Endodermal cell (in vitro differentiated cells): ENCODE measurements at places on chromosomes 3 and 15. TPM values are rescaled to one million over a fixed set of nuclear protein-coding genes. Genes with fewer than 3 reads are reported as not detected.

GASK1A gene
- 4.6 to 5.8 TPM (median 5.3 TPM) in 3 replicates for total RNA-seq

CFAP92 gene
- 1.2 and 1.3 TPM in 2 replicates for total RNA-seq

SPATA12 gene
- total RNA-seq = 0.18 TPM in 1 of 2 replicates, not detected in the other

SPRED1 gene
- 45.3 and 50.8 TPM in 2 replicates for total RNA-seq

DUOXA2 gene
- not detected in 2 replicates for total RNA-seq

GABRA5 gene
- 3.8 to 5.7 TPM (median 4.4 TPM) in 3 replicates for total RNA-seq

WNT5A gene
- total RNA-seq = 0.59 to 2.4 TPM (median 1.4 TPM) in 3 replicates

EIF2A gene
- 63.5 to 76.7 TPM (median 65.7 TPM) in 3 replicates for total RNA-seq

DISP2 gene
- total RNA-seq = 0.40 and 0.50 TPM in 2 replicates

SNRPA1 gene
- total RNA-seq = 111 and 121 TPM in 2 replicates

ADGRG7 gene
- total RNA-seq = 0.63 and 0.70 TPM in 2 replicates

DNA sequence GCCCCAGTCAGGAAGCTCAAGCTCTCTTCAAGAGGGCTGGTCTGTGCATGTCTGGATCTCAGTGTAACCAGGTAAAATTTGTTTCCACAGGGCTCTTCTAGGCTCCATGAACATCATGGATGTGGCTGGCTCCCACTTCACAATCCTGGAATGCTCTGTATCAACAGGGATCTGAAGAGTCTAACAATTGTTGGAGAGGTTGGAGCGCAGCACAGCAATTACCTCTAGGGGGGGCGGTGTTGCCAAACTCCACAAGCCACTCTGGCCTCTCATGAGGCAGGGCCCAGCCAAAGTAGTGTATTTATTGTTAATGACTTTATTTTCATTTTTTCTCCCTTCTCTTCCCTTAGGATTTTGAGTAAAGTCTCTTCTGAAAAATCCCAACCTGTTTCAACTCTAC is 6.1 kb upstream of the EIF2B5 start:
- no peak overlapping the region for H3K4me3 ChIP-seq
- H3K27me3 ChIP-seq = peaks cover 5% of the 10 kb centered on the region
- H3K27ac ChIP-seq = no peak overlapping the region

- DNase-seq = peak; percentile 79
- H3K4me1 ChIP-seq = peaks cover 17% of the 10 kb centered on the region
- H3K27ac ChIP-seq = no peak overlapping the region
- H3K36me3 ChIP-seq = peaks cover 97% of the 10 kb centered on the region
- no peak overlapping the region for H3K4me3 ChIP-seq
- H3K27me3 ChIP-seq = no peaks in the 10 kb centered on the region
Measured at GRCh38 chr3:124768812-124769211, 38.6 kb downstream of the UMPS start.

- DNase-seq = no peak
- no peaks in the 10 kb centered on the region for H3K27me3 ChIP-seq
- no peaks in the 10 kb centered on the region for H3K4me1 ChIP-seq
- H3K36me3 ChIP-seq = peaks cover 33% of the 10 kb centered on the region
Measured at GRCh38 chr15:78280319-78281072, 16.1 kb downstream of the DNAJA4 start.

DNA sequence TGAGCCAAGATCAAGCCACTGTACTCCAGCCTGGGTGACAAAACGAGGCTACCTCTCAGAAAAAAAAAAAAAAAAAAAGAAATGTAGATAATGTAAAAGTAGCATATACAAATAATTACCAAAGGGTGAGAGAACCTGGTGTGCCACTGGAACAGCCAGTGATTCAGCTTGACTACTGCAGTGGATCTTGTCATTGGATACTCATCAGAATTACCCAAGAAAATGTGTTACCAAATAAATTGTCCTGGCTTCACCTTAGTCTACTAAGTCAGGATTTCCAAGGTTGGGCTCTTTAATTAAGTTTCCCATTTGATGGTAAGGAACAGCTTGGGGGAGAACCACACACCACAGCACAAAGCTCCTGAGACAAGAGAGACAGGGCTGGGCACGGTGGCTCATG is 1.5 kb downstream of the NICN1 start:
- H3K4me3 ChIP-seq = no peak overlapping the region
- no peak for DNase-seq
- H3K27ac ChIP-seq = no peak overlapping the region
- H3K27me3 ChIP-seq = no peaks in the 10 kb centered on the region

DNA sequence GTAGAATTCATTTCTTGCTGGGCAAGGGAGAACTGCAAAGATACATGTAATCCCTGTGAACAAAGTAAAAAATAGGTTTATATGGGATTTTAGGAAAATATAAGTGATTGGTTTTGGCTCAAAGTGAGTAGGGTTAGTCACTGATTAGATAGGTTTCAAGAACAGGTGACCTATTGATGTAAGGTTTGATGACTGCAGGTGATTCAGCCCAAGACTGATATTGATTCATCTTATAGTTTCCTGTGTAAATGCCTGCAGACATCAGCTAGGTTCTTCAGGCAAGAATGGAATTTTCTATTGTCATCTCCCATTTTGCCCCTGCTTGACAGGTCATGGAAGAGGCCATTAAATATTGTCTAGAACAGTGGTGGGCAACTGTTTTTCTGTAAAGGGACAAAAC is 23.9 kb upstream of the ARID3B start:
- no peak overlapping the region for H3K4me3 ChIP-seq
- DNase-seq = no peak
- no peaks in the 10 kb centered on the region for H3K27me3 ChIP-seq
- no peak overlapping the region for H3K27ac ChIP-seq

- peaks cover 94% of the 10 kb centered on the region for H3K36me3 ChIP-seq
- no peaks in the 10 kb centered on the region for H3K4me1 ChIP-seq
- DNase-seq = no peak
- no peak overlapping the region for H3K27ac ChIP-seq
- no peaks in the 10 kb centered on the region for H3K27me3 ChIP-seq
- no peak overlapping the region for H3K4me3 ChIP-seq
Measured at GRCh38 chr3:196063049-196063448, 18.8 kb downstream of the TFRC start.

DNA sequence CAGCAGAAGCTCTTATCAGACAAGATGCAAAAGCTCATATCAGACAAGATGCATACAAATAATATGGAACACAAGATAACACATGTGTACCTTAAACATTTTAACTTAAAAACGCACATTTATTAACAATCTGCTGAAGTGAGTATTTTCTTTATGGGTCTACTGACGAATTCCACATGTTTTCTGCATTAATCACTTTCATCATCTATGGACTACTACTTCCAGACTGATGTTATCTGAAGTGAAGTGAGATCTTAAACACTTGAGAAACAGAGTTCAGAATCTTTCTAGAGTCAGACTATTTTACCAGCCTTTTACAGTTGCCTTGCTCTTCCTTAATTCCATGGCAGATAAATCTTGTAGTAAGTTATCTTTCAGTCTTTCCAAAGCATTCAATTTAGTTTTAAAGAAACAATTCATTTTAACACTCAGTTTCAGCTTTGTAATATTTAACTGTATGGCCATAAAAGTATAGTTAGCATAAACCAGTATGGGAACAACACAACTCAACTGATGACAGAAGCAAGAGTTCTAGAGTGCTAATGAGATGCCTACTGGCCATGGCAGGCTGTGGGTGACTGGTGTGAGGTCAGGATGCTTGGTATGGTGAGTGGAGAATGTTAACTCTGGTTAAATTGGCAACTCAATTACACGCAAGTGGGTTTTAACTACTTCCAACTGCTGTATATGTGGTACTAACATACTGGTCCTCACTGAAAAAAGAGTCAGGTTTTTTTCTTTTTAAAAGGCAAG is 9.8 kb downstream of the CMTM6 start:
- H3K27me3 ChIP-seq = no peaks in the 10 kb centered on the region
- H3K36me3 ChIP-seq = peaks cover 4% of the 10 kb centered on the region
- no peak for DNase-seq

DNA sequence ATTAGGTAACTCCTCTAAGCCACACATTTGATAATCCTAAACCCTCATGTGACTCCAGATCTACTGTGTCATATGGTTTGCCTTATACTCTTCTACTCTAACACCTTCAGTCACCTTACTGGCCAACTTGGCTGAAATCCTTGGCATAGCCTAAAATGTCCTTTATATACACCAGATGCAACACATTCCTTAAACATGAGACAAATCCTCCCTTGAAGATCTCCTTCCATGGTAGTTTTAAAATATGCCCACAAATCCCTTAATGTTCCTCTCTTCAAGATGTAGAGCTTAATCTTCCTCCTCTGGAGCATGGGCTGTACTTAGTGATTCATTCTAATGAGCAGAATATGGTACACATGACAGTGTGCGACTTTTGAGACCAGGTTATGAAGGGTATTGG is 238.9 kb downstream of the SUCLG2 start:
- H3K4me1 ChIP-seq = no peaks in the 10 kb centered on the region
- no peak overlapping the region for H3K4me3 ChIP-seq
- H3K27ac ChIP-seq = no peak overlapping the region
- no peaks in the 10 kb centered on the region for H3K27me3 ChIP-seq
- DNase-seq = no peak
- H3K36me3 ChIP-seq = no peaks in the 10 kb centered on the region

GRCh38 chr3:56302417-56302816 is 165.8 kb downstream of the ERC2 start:
- no peaks in the 10 kb centered on the region for H3K36me3 ChIP-seq
- H3K27ac ChIP-seq = no peak overlapping the region
- DNase-seq = peak; percentile 45
- H3K4me3 ChIP-seq = no peak overlapping the region

DNA sequence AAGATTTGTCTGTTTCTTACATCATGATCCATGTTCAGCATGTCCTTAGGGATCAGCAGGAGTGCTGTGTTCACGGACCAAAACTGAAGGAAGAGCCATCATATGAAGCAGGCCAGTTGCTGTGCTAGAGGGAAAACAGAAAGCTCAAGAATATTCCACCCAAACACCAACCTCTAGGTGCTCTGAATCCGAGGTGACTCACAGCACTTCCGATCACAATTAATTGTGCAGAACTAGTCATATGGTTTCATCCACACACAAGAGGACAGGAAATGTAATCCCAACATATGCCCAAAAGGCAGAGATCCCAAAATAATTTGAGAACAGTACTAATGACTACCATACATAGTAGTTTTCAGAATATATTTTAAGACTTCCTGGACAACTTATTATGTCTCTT is 257.9 kb upstream of the KCNH8 start:
- H3K4me3 ChIP-seq = no peak overlapping the region
- no peak for DNase-seq
- no peak overlapping the region for H3K27ac ChIP-seq
- no peaks in the 10 kb centered on the region for H3K36me3 ChIP-seq
- H3K4me1 ChIP-seq = no peaks in the 10 kb centered on the region

GRCh38 chr3:150721285-150722130 is 17.8 kb upstream of the ERICH6 start:
- DNase-seq = no peak
- no peaks in the 10 kb centered on the region for H3K4me1 ChIP-seq
- no peaks in the 10 kb centered on the region for H3K36me3 ChIP-seq
- H3K27ac ChIP-seq = no peak overlapping the region
- no peaks in the 10 kb centered on the region for H3K27me3 ChIP-seq
- no peak overlapping the region for H3K4me3 ChIP-seq

DNA sequence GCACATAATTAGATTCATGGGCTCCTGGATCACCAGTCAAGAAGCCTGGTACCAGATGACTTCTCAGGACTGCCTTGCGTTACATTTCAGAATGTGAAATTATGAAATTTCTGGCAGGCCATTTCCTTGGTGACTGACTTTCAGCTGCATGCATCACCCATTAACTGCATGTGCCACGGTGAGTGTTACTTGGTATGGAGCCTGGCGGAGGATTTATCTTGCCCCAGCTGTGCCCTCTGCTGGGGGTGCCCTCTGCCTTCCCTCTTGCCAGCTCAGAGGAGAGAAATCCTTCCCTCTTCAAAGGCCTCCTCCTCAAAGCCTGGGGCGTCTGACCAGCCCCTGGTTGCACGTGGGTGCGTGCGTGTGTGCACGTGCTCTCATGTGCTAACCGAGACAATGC is 57.7 kb upstream of the CTSH start:
- H3K27ac ChIP-seq = no peak overlapping the region
- H3K4me1 ChIP-seq = no peaks in the 10 kb centered on the region
- no peak for DNase-seq
- no peaks in the 10 kb centered on the region for H3K36me3 ChIP-seq

GRCh38 chr15:56475351-56475750 is 10.4 kb upstream of the MNS1 start:
- peaks cover 15% of the 10 kb centered on the region for H3K27me3 ChIP-seq
- no peak overlapping the region for H3K27ac ChIP-seq
- H3K36me3 ChIP-seq = no peaks in the 10 kb centered on the region
- H3K4me3 ChIP-seq = no peak overlapping the region
- DNase-seq = no peak
